Nucleus accumbens (tissue), 56 donors: ENCODE measurements at places on chromosomes 7 and 10.

- DNase-seq = no peak
Observed at GRCh38 chr7:81478664-81479063, 291.2 kb downstream of the HGF start.

GRCh38 chr7:83677180-83677866, 28.4 kb upstream of the SEMA3E start:
- DNase-seq = no peak

DNA sequence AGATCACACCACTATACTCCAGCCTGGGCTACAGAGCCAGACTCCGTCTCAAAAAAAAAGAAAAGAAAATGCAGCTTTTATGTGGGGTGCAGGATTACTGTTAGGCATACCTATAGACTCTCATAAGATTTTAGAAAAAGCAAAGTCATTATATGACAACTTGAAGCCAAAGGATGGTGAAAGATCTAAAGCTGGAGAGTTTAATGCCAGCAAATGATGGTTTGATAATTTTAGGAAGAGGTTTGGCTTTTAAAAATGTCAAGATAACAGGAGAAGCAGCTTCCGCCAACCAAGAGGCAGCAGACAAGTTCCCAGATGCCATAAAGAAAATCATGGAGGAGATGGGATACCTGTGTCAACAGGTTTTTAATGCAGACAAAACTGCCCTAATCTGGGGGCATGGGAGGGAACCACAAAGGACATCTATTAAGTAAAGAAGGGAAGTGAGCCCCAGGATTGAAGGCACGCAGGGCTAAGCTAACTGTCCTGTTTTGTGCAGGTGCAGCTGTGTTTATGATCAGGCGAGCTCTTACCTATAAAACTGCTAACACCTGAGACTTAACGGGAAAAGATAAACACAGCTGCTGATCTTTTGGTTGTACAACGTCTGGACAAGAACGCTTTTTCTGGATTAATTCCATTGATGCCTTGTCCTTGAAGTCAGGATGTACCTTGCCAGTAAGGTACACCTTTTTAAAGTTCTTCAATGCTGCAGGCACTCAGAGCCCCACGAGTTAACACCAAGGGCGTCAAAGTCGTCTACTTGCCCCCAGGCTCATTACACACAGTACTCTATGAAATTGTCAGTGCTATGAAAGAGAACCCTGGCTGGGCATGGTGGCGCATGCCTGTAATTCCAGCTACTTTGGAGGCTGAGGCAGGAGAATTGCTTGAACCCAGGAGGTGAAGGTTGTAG, 10.5 kb upstream of the ANKRD61 start:
- DNase-seq = no peak

GRCh38 chr10:97280783-97281182, 11.7 kb downstream of the ARHGAP19 start:
- no peak for DNase-seq

DNA sequence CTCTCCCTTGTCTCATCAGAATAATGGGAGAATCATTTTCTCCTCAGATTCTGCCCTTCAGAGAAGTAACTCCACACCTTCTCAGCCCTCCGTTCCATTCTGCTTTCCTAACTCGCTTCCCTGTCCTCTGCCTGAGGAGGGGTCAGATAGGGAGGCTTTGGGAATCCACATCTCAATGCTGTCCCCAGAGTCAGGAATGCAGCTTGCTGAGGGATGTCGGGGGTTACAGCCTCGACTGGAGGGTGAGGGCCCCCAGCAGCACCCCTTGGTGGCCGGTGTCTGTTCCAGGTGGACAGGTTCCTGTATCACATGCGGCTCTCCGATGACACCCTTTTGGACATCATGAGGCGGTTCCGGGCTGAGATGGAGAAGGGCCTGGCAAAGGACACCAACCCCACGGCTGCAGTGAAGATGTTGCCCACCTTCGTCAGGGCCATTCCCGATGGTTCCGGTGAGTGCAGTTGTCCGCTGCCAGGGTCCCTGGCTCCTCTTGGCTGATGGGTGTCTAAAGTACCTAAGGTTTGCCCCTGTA, 6.9 kb downstream of the HKDC1 start:
- DNase-seq = no peak

DNA sequence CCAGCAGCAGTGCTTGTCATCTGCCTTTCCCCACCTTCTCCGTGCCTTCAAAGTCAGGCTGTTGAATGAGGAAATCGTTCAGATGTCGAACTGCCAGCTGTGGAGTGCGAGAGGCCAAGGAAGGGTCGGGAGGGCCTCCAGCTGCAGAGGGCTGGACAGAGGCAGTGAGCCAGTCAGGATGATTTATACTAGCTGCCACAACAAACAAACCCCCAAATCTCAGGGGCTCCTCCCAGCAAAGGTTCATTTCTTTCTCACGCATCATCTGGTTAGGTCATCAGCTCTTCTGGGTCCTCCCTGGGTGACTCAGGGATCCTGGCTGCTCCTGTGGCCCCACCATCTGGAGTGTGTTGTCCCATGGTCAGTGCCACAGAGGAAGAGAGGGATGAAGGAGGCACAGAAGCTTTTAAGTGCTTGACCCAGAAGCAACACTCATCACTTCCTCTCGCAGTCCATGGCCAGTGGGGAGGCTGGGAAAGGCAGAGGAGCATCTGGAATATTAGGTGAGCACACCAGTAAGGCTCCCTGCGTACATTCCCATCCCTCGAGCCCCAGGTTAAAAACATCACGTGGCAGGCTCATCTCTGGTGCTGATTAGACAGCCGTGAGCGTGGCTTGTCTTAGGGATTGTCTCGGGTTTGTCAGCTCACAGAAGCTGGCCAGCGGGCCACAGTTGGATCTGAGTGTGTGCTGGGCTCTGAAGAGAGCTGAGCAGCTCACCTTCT, 140.7 kb downstream of the RGS10 start:
- no peak for DNase-seq

DNA sequence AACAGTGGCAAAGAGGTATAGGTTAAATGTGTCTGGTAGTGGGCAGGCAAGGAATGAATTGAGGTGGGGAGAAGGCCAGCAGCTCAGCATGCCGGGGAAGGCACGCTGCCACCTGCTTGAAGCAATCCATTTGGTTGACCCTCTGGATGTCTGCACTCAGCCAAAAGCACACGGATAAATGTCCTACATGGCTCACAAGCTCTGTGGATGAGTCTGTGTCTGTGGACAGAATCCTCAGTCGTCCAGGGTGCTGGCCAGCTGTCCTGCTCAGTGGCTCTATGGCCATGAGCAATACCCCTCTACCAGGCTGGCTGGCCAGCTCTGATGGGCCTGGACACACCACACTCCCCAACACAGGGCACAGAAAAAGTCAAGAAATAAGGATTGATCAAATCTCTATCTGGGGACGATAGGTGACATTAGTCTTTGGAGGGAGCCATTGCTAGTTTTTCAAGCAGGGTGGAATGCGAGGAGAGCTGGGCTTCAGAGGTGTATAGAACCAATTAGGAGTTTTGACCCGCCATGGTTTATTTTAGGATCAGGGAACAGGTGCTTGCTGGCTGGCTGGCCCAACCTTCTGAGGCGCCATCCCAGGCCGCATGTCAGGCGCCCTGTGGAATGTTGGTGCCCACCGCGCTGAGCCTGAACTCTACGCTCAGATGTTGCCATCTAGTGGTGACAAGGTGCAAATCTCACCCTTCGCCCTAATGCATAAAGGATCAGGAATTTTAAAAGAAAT, 493.4 kb downstream of the TNS3 start:
- no peak for DNase-seq

GRCh38 chr10:133189726-133190125, 29.7 kb downstream of the KNDC1 start:
- no peak for DNase-seq

DNA sequence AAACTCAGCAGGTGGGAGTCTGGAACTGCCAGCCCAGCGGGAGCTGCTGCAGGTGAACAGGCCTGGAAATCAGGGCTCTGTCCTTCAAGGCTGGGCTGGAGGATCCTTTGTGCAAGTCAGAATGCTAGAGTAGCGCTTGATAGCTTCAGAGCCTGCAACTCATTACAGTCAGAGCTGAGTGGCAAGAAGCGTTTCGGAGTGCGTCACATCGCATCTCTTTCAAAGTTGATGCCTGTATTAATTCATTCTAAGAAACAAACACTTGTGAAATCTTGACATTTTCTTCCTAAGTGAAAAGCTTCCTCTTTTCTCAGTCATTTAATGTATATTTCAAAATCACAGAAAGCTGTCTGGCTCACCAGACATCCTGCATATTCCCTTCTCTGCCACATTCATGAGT, 121.2 kb upstream of the NPS start:
- DNase-seq = no peak

DNA sequence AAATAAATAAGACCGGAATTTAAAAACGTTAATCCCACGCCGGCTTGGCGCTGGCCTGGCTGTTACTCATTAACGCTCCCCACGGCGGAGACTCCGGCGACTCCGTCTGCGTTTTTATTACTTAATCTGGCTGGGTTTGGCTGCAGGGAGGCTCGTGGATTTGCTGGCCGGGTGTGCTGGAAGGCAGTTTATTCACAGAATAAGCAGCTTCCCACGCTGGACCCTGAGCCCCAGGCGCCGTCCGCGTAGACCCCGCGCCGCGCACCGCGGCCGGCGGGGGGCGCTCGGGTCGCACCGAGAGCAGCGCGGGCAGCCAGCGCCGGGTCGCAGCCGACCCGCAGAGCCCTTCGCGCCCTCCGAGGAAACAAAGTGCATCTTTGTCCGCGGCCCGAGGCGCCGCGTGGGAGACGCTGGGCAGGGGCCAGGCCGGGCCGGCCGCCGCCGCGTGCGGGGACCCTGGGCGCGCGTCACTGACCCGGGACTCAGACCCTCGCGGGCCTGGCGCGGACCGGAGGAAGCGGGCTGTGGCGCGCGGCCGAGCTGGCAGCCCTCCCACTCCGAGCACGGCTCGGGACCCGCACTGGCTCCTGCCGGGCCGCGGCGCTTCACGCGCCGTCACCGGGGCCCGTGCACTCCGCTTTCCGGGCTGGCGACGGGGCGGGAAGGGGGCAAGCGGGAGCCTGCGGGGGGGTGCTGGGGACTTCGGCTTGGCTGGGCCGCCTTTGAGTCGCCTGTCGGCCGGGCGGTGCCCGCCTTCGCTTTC, 587 bp upstream of the GRK5 start:
- DNase-seq = peak; percentile 23

GRCh38 chr7:135466442-135467206, 43.3 kb downstream of the CNOT4 start:
- DNase-seq = no peak

DNA sequence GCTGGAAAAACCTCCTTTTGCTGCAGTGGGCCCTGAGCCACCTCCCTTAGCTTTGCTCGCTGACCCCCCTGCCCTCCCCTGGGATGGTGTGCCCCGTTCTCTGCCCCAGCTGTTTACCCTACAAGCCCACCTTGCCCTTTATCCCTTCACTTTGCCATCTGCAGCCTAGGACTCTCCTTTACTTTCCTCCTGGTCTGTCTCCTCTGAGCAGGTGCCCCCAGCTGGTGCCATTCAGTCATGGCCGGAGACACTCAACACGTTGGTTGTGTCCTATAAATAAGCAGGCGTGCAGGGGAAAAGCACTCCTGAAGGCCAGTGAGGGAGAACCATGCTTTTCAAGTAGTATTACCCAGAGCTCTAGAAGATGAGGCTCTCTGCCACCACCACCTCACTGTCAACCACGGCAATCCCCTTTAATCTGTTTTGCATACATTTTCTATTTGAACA, 6.1 kb downstream of the RASSF4 start:
- DNase-seq = no peak

DNA sequence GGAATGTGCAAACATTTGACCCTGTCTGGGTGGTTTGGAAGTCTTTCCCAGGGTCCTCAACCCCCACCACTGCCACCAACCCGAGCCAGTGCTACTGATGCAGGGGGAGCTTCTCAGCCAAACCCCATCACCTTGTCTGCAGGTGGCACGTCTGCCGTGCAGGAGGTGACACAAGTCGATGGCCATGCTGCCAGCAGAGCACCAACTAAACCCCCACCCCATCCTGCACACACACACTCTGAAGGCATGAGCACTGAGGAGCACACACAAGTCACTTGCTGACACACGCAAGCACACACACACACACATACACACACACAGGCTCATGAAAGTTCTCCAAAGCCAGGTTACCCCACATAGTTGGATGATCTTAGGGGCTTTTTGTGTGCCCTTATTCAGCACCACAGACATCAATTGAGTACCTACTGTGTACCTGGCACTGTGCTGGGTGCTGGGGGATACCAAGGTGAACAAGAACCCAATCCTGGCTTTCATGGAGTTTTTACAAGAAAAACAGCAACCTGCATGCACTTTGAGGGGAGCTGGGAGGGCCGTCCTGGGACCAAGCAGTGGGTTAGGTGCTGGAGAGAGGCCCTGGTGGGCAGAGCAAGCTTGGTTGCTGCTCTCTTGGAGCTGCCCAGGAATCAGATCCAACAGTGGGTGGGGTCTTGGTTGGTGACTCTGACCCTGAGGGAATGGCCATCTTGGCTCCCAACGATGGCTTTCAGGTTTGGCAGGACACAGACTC, 118.8 kb downstream of the RGS10 start:
- no peak for DNase-seq

DNA sequence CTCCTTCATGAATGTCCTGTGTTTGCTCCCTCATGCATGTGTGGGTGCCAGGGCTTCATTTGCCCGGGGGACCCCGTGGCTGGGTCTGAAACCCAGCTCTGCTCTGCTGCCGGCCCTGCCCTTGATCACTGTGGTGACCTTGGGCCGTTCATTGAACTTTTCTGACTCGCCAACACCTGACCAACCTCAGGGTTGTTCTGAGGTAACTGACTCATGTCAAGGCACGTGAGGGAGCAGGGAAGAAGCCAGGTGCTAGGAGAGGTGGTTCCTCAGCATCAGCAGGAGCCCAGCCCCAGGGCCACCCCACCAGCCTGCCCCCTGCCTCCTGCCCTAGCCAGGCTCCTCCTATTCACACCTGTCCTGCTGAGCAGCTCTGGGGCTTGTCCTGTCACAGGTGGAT, 47.9 kb downstream of the TBATA start:
- no peak for DNase-seq

GRCh38 chr7:112946350-112946749, 140.3 kb downstream of the GPR85 start:
- DNase-seq = no peak

DNA sequence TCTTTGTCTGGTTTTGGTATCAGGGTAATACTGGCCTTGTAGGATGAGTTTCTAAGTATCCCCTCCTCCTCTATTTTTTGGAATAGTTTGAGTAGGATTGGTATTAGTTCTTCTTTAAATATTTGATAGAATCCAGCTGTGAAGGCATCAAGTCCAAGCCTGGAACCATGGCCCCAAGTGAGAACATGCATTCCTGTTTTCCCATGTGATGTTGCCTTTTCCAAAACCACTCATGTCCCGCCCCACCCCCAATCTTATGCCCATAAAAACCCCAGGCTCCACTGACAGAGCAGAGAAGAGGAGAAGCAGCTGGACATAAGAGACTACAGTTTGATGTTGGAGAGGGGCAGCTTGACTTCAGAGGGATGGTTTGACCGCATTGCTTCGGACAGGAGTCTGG, 71.2 kb downstream of the MINPP1 start:
- no peak for DNase-seq

DNA sequence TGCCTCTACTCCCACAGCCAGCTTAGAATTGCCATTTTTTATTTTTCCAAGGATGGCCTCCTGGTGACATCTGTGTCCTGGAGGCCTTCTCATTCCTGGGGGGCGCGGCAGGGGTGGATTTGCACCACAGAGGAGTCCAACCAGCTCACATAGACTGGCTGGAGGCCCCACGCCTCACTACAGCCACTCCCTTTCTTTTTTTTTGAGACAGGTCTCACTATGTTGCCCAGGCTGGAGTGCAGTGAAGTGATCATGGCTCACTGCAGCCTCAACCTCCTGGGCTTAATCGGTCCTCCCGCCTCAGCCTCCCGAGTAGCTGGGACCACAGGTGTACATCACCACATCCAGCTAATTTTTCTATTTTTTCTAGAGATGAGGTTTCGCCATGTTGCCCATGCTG, 57.6 kb upstream of the DOCK1 start:
- DNase-seq = no peak
